Stimulated activated CD8-positive, alpha-beta memory T cell treated with anti-CD3 and anti-CD28 coated beads, Interleukin-4, amount 100 ng/mL, for 1 hour (primary cell): ENCODE measurements at places on chromosomes 2 and 18.

DNA sequence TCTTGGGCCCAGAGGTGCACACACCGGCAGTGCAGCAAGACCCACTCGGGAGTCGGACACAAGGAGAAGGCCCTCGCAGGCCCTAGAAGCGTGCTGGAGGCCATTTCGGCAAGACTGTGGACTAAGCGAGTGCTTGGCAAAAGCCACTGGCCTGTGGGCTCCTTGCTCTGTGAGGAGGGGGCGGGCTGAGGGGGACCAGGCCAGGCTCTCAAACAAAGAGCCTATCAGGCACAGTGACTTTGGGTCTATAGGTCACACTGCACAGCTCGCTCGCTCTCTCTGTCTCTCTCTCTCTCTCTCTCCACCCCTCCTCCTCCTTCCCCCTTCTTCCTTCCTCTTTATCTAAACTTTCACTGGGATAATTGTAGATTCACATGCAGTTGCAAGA, 23.6 kb upstream of the ZCCHC2 start:
- no peak for DNase-seq

DNA sequence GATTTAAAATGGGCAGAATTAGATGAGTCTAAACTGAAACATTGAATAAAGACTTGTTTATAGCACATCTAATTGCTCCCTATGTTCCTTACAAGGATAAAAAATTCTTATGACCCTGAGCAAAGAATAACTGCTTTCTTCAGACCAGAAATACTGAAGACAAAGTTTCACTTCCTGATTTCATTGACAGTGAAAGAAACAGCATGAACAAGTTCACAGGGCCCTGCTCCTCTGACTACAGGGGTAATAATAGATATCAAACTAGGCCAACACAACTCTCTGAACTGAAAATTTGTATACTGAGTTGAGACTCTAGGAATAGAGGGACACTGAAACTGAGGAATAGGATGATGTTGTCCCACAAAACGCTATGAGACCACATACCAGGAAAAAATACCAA, 1383.3 kb upstream of the CDH2 start:
- no peak for DNase-seq

- no peak for DNase-seq
Measured at GRCh38 chr18:9709304-9709877, 1.3 kb downstream of the RAB31 start.

GRCh38 chr2:195734395-195734794, 77.4 kb downstream of the SLC39A10 start:
- no peak for DNase-seq

DNA sequence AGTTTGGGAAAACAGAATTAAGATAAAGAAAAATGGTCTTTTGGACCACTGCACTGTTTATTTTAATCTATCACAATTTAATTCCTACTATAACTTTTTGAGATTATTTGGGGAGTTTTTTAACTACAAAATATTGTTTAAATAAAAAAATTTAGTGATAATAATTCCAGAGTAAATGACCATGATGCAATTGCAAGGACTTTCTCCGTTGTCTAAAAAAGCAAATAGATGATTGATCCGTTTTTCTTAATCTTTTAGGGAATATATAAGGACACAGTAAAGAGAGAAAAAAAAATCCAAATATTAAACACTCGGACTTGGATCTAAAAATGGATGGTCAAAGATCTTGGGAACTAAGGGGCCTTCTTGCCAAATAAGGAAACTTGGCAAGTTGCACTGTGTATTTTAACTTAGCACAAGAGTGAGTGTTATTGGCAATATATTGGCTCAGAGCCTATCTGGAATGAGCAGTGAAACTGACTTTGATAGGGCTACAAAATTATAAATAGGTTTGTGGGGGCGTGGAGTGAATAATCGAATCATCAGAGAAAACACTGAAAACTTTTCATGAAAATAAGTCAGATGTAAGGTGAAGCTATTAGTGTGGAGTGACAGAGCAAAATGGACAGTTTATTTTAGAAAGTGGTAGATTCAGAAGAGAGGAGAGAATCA, 2.0 kb downstream of the MAP3K20 start:
- no peak for DNase-seq

- DNase-seq: no peak
Measured at GRCh38 chr2:113251118-113251517, 27.6 kb downstream of the PAX8 start.

GRCh38 chr2:123614596-123614995, 410.5 kb upstream of the CNTNAP5 start:
- no peak for DNase-seq

DNA sequence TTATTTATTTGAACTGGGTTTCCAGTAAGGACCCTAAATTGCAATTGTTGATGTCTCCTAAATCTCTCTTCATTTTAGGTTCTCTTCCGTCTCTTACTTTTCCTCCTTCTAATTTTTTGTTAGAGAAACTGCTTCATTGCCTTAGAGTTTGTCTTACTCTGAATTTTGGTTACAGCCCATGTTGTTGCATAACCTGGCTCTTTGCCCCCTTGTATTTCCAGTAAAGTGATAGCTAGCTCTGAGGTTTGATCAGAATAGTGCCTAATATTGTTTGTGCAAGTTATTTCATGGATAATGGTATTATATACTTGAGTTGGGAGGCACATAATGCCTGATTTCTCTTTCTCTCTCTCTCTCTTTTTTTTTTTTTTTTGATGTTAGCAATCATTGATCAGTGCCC, 71.8 kb downstream of the MGAT5 start:
- no peak for DNase-seq

DNA sequence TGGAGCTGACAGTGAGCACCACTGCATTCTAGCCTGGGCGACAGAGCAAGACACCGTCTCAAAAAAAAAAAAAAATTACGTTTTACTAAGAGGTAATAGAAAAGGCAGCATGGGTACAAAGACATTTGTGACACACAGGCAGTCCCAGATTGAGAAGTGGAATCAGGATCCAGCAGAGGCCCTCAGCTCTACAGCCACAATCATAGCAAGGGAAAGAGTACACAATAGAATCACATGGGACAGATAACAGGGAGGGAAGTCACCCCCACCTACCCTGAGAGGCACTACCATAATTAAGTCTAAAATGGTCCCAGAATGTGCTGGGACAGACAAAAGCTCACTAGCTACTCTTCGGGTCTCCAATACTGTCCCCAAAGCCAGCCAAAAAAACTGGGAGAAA, 12.5 kb downstream of the SRBD1 start:
- DNase-seq: no peak

- no peak for DNase-seq
Measured at GRCh38 chr2:67650291-67651133, 253.4 kb downstream of the ETAA1 start.

DNA sequence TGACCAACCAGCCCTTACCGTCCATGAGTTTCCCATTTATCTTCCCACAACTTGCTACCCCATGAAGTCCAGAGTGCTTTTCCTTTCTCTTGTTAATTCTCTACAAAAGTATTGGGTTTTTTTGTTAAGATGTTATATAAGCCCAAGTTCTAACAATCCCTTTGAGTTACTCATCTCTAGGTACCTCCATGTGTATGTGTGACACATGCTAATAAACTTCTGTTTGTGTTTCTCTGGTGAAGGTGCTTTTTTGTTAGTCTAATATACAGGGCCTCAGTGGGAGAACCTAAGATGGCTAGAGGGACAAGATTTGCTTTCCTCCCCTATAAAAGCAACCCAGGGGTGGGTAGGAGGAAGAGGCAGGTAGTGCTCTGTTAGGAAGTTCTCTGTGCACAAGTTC, 31.8 kb upstream of the RMDN2 start:
- DNase-seq: no peak
